ENCODE measurements at places on chromosomes 13 and 19. TPM values are rescaled to one million over a fixed set of nuclear protein-coding genes. Genes with fewer than 3 reads are reported as not detected.

Gene ZNF835
- total RNA-seq = not detected

Gene RXFP2
- total RNA-seq = not detected

Gene SCN1B
- total RNA-seq = 2.9 TPM

Gene DCT
- not detected for total RNA-seq

Gene KLHL1
- not detected for total RNA-seq

Gene PGLYRP2
- total RNA-seq = not detected

Gene ICAM4
- total RNA-seq = 15.4 TPM

Gene TGFBR3L
- not detected for total RNA-seq

Gene POU2F2
- total RNA-seq = 6.3 TPM

Gene C19orf73
- 1.8 TPM for total RNA-seq

Gene OSCAR
- total RNA-seq = 66.5 TPM

Gene ZNF560
- total RNA-seq = not detected

Gene COL4A2
- 458 TPM for total RNA-seq

- no peak for DNase-seq
These were observed 95.0 kb downstream of the GPC5 start for GRCh38 chr13:91493442-91493841.

DNA sequence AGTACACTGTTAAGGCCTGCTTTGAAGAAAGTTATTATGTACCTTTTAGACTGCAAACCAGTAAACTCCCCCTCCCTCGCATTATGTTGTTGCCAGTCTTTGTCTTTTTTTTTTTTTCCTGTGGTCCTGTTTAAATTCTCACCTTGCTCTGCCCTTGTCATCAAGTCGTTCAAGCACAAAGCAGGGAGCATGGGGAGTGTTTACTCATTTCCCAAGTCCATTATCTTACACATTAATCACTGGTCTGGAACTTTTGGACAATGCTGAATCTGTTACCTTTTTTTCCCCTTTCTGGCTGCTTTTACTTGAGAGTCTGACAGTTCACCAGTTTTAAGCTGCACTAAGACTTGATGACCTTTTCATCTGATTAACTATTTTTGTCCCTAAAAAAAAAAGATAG lies 108.2 kb downstream of the DACH1 start:
- DNase-seq = no peak

GRCh38 chr13:104837756-104838155 lies 1697.7 kb downstream of the EFNB2 start:
- no peak for DNase-seq

- DNase-seq = no peak
These were observed 36.5 kb upstream of the SACS start for GRCh38 chr13:23469951-23470421.

DNA sequence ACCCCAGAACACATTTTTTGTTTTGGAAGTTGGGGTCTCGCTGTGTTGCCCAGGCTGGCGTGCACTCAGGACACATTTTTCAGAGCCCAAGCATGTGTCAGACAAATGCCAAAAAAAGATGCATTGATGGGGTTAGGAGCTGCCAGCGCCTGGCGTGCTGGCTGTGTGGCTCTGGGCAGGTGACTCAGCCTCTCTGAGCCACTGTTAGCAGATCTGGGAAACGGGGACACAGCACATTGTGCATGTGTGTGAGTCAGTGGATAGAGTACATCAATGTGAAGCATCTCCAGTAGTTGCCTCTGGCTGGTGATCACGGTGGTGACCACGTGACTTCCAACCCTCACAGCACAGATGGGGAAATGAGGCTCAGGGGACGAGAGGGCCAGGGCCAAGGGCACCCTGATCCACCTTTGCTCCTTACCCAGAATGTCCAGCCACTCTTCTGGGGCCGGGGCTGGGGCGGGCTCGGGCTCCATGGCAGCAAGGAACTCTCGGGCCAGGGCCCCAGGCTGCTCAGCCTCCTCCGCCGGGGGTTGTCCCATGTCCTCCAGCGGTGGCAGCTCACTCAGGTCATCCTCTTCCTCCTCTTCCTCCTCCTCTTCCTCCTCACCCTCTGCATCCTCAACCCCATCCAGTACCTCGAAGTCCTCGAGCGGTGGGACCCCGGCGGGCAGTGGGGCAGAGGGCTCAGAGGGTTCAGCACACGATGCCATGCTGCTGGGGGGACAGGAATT lies 1.9 kb downstream of the FKBP8 start:
- DNase-seq = peak; percentile 76

GRCh38 chr13:98981369-98982080 lies 3.7 kb upstream of the DOCK9 start:
- DNase-seq = no peak

DNA sequence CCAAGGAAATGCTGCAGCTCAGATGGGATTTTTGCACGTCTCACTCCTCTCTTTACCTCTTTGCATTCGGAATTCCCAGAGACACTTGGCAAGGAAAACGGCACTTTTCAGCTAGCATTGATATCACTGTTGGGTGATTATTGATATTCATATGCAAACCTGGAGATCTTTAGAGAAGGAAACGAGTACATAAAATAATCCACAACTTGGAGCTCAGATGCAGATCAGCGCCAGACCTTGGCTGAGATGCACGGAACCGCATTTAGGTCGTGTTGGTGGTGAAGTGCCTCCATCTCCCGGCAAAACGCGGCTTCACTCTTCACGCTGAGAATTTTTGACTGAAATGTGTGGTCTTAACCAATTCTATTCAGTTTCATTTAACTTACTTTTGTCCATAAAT lies 77.2 kb upstream of the ARHGEF7 start:
- DNase-seq = no peak

DNA sequence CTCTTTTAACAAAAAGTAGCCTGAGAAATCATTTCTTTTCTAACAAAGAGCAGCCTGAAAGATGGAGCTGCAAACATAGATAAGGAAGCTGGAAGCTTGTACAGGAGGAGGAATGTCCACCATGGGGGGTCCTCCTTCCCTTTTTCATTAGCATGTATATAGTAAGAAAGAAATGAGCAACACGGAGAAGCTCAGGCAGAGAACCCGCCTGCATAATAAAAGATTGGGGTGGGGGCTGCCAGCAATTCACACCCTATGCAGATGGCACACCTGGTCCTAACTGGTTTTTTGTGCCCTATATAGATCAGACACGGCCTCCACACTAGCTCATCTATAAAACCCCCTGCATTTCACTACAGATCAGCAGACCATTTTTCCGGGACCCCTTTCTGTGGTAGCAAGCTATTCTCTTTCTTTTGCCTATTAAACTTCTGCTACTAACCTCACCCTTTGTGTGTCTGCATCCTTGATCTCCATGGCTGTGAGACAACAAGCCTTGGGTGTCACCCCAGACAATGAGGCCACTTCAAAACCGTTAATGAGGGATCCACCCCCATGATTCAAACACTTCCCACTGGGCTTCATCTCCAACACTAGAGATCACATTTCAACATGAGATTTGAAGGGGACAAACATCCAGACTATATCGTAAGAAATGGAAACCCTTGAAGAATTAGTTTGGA lies 167.5 kb upstream of the FREM2 start:
- no peak for DNase-seq

DNA sequence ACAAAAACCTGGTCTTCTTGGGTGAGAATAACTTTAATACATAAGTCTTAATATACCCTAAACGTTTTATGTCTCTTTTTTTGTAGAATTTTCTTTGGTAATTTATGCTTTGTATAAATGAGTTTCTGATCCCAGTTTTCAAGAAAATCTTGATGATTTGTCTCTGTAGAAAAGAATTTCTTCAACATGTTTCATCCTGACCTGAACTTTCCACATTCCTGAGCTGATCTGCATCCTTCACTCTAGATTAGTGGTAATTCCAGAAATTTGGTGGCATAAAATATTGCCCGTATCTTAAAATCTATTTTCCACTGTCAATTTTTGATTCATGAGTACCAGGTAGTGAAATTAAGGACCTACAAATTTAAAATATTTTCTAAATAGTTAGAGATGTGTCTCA lies 16.3 kb downstream of the ZNF714 start:
- no peak for DNase-seq

DNA sequence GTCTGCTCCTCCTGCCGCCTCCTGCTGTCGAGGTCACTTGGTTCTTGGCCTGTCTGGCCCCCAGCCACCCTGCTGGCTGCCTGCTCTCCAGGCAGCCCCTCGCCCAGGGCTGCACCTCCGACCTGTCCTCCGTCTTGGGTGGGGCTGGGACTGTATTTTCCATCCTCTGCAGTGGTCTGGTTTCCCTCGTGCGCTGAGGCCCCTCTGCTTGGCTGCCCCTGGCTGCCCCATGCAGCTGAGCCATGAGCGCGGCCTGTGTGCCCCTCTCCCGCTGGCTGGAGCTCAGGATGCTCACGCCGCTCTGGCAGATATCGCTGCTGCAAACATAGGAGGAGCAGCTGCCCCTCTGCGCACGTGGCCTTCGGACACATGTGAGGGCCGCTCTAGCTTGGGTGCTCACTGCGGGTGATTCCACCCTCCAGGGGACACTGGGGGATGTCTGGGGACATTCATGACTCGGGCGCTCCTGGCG lies 14.0 kb downstream of the UHRF1 start:
- DNase-seq = no peak

- no peak for DNase-seq
These were observed 1526.5 kb upstream of the SLC10A2 start for GRCh38 chr13:104592545-104593250.

- DNase-seq = no peak
These were observed 276.4 kb upstream of the TMTC4 start for GRCh38 chr13:100951016-100951415.

- no peak for DNase-seq
These were observed 214.2 kb upstream of the MAB21L1 start for GRCh38 chr13:35690581-35691207.

DNA sequence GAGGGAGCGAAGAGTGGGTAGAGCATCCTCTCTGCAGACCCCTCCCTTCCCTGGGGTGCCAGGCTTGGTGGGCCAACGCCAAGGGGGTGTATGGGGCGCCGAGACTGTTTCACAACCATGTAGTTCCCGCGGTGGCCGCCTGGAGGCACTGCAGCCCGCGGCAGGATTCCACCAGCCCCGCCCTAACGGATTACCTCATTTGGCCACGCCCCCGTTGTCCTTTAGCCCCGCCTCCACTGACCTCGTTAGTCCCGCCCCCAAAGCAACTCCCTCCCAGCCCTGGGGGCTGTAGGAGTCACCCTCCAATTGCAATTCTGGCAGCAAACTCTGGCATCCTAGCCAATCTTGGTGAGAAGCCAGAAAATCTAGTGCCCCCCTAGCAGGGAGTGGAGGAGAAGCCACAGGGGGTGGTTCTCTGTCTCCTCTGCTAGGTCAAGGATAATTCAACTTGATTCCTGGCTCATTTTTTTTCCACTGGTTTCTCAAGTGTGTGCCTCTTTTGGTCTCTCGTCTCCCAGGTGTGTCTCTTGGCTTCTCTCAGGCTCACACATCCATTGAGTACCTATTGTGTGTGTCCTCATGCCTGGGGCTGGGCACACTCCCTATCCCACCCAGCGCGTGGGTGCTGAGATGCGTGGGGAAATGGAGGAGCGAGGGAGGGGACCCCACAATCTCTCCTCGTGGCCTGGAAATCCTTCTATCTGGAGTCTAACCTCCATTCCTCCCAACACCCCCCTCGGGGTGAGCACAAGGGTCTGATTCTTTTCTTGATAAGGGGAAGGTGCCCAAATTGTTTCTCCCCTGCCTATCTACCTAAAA lies 2.0 kb downstream of the OLFM2 start:
- peak; percentile 60 for DNase-seq

DNA sequence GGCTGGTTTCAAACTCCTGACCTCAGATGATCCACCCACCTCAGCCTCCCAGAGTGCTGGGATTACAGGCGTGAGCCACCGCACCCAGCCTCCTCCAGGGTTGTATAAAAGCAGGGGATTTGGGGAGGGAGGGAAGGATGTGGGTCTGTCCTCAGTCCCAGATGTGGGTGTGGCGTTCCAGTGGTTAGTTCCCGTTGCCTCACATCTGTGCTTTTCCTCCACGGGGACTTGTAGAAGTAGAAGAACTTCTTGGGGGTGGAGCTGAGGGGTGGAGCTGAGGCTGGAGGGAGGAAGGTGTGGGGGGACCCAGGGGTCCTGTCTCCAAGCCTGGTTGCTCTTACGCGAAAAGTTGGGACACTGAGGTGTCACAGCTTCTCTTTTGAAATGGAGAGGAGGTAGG lies 514 bp upstream of the MCEMP1 start:
- peak; percentile 78 for DNase-seq

- no peak for DNase-seq
These were observed 2.7 kb upstream of the RASAL3 start for GRCh38 chr19:15466851-15467733.

- DNase-seq = peak; percentile 91
These were observed 1.2 kb downstream of the BLVRB start for GRCh38 chr19:40464059-40465024.

- peak; percentile 94 for DNase-seq
These were observed 3.6 kb downstream of the CD37 start for GRCh38 chr19:49338691-49339300.

GRCh38 chr13:26446751-26447150 lies 110.7 kb upstream of the WASF3 start:
- DNase-seq = no peak

DNA sequence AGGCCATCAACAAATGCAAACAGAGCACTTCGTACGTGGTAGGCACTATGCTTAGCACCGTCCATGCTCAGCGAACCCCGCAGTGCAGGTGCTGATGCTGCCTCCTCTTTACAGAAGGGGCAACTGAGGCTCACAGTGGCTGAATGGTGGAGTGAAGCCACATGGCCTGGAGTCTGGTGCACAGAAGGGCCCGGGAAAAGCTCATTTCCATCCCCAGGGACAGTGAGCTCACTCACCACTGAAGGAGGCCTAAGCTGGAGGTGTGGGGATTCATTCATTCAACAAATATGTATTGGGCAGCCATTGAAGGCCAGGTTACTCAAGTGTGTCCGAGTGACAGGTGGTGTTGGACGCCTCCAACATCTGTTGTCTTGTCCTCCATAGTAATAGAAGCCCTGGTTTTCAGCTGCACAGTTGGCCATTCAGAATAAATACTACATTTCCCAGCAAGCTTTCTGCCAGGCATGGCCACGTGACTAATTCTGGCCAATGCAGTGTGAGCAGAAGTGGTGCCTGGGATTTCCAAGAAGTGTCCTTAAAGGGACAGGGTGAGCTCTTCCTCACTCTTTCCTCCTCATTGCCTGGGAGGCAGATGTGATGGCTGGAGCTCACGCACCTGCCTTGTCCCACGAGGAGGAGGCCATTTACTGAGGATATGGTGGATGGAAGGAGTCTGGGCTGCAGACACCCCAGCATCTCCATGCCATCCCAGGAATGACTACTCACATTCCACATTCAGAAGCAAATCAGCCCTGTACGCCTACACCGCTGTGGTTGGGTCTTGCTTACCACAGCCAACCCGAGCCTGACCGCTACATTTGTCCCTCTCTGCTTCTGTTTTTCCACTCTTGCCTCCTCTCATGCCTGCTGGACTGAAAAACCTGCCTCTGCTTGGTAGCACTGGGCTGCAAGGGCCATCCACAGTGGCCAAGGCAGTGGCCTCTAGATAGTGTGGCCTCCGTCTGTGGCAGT lies 2.3 kb upstream of the ZNRF4 start:
- DNase-seq = no peak

GRCh38 chr19:34731019-34731829 lies 2.8 kb upstream of the ZNF181 start:
- DNase-seq = peak; percentile 31

GRCh38 chr13:113864273-113864890 lies 506 bp upstream of the GAS6 start:
- no peak for DNase-seq

Measured in upper lobe of left lung (tissue), 6 donors.